ENCODE measurements at places on chromosomes 1 and 21.

DNA sequence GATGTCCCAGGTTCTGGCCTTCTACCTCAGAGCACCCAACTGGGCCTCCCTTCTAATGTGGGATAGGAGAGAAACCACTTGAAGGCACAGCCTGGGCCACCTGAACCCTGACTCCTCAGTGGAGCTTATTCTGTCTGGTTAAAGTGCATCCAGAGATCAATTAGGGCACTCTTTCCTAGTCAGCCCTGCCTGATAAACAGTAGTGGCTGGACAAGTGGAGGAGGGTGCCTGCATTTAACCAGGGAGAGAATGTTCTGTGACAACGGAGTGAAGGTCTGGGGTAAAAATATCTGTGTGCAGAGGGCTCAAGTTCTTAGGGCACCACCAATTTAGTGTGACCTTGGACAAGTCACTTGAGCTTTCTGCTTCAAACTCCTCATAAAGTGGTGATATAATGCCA, 101.8 kb downstream of the FAM78B start:
- no peak for DNase-seq

DNA sequence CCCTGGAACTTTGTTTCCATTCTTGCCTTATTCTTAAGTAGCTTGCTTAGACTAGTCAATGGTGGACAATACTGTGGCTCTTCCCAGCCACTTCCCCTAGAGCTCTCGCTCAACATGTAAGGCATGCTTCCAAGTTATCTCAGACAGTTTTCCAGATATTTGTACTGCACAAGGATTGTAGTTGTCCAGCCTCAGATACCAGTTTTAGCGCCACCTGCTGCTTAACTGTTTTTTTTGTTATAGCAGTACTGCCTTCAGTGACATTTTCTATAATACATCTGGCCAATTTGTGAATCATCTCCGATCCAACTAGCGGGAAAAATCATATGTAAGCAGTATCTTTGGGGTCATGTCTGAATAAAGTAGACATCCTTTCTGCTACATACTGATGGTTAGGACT, 346.7 kb upstream of the ADGRL4 start:
- no peak for DNase-seq

- no peak for DNase-seq
Observed at GRCh38 chr1:114153261-114154145, at the start of gene SYT6. TSS of gene SYT6 (minus strand) at chr1:114153869. CDS start at chr1:114153772, 97 bp downstream.

DNA sequence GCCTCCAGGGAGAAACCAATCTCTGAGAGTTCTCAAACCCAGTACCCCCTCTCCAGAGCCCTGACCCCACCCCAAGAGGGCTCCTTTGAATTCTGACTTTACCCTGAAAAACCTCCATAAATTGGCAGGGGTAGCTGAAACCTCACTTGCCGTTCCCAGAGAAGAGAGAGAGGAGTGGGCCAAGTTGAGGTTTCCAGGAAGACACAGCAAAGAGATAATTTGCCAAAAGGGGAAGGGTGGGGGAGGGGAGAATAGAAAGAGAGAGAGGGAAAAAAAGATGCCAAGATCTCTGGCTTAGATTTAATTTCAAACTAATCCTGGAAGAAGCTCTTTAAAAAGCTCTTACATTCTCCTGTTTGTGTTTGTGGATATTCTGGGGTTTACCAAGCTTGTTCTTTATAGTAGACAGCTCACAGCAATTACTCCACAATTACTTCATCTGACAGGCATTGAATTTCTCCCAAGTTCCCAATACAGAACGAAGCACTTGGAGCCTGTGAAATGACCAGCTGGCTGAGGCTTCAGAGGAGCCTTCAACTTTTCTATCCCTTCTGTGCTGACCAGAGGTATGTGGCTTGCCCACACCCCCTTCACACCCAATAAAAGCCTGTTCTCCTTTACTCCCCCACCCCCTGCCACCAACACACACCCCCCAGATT, 1.1 kb upstream of the GRHL3 start:
- DNase-seq = no peak

- DNase-seq = no peak
Observed at GRCh38 chr1:219174460-219175211, 958 bp downstream of the LYPLAL1 start.

All from activated T-helper 1 cell treated with Interleukin-2 at 50 U/mL for 16 hours (primary cell).